ENCODE measurements at places on chromosomes 12 and 14.

DNA sequence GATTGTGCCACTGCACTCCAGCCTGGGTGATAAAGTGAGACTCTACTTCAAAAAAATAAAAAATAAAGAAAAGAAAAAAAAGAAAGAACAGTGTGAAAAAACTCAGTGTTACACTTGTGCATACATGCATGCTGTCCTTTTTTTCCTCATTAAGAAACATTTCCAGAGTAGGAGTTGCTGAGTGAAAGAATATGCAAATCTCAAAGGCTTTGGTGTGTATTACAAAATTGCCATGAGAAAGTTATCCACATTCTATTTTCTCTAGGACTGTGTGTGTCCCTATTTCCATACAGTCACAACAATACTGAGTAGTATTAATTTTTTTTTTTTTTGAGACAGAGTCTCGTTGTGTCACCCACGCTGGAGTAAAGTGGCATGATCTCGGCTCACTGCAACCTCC lies 830 bp upstream of the A2ML1 start:
- DNase-seq: no peak

DNA sequence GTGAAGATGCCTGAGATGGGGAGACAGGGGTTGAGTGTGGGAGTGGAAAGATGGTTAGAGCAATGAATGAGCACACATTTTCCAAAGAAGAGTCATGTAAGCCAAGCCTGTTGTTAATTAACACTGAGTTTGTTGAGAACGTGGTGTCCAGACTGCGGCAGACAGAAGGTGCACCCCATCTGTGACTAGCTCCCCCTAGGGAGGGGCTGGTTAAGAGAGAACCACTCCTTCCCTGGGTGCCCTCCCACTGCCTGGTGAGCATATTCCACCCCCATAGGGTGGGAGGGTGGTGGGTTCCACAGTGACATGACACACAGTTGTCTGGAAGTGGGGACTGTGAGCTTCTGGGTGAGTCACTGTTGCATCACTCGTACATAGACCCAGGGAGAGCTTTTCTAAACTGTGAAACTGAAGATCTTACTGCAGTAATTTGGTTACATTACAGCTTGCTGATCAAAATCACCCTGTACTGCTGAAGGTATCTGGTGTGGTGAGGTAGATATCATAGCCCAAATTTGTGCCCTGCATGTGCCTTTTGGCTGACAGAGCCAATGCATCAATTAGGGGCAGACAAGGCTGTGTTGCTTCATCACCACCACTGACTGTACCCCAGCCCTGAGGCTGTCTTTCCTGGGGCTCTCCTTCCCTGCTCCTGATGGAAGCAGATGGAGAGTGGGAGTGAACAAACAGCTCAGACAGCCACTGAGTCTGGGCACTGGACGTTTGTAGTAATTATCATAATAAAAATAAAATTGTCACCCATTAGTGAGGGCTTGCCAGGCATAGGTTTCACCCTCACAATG lies 150.9 kb downstream of the EMP1 start:
- DNase-seq: no peak

DNA sequence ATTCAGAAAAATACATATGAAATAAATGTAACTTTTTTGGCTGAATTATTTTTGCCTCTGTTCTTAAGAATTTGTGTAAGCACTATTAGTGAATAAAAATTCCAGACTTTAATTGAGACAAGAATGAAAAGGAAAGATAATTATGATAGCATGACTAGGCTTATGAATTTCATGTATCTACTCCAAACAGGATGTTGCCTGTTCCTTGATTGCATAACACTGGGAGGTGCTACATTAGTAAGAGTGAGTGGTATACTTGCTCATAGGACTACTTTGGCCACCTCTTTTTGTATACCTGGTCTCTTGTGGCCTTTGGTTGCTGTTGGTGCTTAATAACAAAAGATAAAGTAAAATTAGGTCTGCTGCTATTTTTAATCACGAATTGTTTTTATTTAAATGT lies 112.8 kb downstream of the NAV3 start:
- no peak for DNase-seq

- no peak for DNase-seq
These were observed 25.0 kb upstream of the HIGD1C start for GRCh38 chr12:50927356-50927755.

DNA sequence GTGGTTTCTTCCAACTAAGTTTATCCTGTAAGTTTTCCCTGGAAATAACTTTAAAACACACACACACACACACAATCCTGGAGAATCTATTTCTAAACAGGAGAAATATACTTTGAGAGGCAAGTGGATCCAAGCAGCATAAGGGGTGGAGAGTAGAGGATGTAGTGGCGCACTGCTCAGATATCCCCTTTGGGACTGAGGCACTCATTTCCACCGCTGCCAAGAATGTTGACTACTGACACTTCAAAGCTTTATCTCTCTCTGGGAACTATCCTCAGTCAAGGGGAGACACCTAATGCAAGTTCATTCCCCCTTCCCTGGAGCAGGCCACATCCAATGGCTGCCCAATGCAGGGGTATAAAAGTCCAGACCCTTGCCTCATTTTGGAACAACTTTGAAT lies 75.8 kb downstream of the CAPZA3 start:
- no peak for DNase-seq

GRCh38 chr12:102439426-102440405 lies 40.6 kb downstream of the IGF1 start:
- DNase-seq: no peak

DNA sequence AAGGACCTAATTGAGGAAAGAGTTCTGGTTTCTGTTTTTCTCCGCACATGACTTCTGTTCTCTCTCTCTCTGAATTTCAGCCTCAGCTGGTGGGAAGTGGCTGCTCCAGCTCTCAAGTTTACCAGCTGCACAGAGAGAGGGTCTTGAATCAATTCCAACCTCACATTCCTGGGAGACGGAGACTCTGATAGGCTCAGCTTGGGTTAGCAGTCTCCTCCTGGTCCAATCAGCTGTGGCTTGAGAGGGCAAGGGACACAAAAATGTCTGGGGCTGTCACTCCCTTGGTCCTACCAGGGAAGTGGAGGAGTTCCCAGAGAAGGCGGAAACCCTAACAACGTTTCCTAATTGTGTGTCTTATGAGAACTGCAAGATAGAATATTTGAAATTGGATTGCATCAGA lies 7.0 kb downstream of the CCDC63 start:
- no peak for DNase-seq

DNA sequence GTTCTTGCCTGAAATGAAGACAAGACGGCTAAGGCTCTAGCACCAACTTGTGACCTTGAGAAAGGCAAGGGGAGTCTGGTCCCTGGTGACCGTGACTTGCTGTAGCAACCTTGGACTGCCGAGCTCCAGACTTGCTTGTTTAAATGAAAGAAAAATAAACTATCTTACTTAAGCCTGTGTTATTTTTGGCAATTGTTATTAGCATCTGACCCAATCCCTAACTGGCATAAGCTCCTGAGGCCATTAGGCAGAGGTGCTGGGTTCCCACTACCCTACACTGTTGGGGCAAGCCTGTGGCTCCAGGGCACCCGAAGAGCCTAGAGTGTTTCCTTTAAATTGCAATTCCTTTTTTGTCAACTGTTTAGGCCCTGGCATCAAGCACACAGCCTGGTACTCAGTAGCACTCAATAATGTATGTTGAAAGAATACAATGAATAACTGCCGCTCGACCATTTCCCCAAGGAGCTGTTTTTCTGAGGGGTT lies 106.9 kb upstream of the HIF1A start:
- no peak for DNase-seq
